ENCODE measurements at places on chromosomes 4 and X.

- no peak for DNase-seq
Observed at GRCh38 chr4:39259571-39260330, 77.4 kb downstream of the WDR19 start.

DNA sequence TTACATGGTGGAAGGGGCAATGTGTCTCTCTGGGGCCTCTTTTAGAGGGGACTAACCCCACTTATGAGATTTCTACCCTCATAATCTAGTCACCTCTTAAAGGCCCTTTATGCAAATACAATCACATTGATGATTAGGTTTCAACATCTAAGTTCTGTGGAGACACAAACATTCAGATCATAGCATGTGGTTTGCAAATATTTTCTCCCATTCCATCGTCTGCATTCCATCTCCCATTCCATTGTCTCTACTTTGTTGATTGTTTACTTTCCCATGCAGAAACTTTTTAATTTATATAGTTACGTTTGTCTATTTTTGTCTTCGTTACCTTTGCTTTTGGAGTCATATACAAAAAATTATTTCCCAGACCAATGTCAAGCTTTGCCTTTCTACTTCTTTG, 927.5 kb upstream of the INTU start:
- no peak for DNase-seq

DNA sequence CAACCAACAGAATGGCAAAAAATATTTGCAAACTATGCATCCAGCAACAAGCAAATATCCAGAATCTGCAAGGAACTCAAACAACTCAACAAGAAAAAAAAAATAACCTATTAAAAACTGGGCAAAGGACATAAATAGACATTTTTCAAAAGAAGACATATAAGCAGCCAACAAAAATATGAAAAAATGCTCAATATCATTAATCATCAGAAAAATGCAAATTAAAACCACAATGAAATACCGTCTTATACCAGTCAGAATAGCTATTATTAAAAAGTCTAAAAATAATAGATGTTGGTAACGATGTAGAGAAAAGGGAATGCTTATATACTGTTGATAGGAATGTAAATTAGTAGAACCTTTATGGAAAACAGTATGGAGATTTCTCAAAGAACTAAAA, 53.4 kb downstream of the WDR19 start:
- DNase-seq, result no peak

- no peak for DNase-seq
Observed at GRCh38 chrX:124506066-124506465, 159.7 kb downstream of the SH2D1A start.

- DNase-seq, result no peak
Observed at GRCh38 chrX:11374570-11374969, 81.4 kb downstream of the AMELX start.

GRCh38 chrX:30830326-30830943, 58.6 kb downstream of the TAB3 start:
- no peak for DNase-seq

DNA sequence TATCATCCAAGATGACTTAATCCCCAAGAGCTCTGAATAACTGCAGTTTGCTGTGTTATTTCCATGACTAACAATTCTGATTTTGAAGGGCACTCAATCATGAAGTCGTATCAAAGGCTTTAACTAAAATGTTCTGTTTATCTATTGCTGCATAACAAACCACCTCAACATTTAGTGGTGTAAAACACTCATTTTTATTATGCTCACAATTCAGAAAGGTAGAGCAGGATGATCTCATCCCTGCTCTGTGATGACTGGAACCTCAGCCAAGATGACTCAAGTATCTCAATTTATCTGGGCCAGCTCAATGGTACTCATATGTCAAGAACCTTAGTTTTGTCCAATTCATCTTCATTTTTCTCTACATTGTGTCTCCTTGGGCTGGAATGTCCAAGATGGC, 451.1 kb downstream of the PPARGC1A start:
- DNase-seq, result no peak

All from T-helper 17 cell (primary cell).